ENCODE measurements at places on chromosomes 1 and 21. TPM values are rescaled to one million over a fixed set of nuclear protein-coding genes. Genes with fewer than 3 reads are reported as not detected.

FASLG gene
- not detected for total RNA-seq

ADAMTS4 gene
- total RNA-seq: 37.3 TPM

MYOC gene
- 0.25 TPM for total RNA-seq

LRRC8B gene
- total RNA-seq: 1.8 TPM

BEND5 gene
- total RNA-seq: not detected

KCNJ9 gene
- not detected for total RNA-seq

TRIM17 gene
- total RNA-seq: 0.33 TPM

OR2L8 gene
- 0.25 TPM for total RNA-seq

HSPB7 gene
- 2.3 TPM for total RNA-seq

CLCA2 gene
- total RNA-seq: 0.25 TPM

All from uterine smooth muscle cell (primary cell).